ENCODE measurements at places on chromosomes 13 and 19.
A peak's percentile ranks its signal among the peaks of the same experiment; 100 is the strongest.

GRCh38 chr13:75194717-75195462 is 287.1 kb downstream of the TBC1D4 start:
- DNase-seq, result no peak

DNA sequence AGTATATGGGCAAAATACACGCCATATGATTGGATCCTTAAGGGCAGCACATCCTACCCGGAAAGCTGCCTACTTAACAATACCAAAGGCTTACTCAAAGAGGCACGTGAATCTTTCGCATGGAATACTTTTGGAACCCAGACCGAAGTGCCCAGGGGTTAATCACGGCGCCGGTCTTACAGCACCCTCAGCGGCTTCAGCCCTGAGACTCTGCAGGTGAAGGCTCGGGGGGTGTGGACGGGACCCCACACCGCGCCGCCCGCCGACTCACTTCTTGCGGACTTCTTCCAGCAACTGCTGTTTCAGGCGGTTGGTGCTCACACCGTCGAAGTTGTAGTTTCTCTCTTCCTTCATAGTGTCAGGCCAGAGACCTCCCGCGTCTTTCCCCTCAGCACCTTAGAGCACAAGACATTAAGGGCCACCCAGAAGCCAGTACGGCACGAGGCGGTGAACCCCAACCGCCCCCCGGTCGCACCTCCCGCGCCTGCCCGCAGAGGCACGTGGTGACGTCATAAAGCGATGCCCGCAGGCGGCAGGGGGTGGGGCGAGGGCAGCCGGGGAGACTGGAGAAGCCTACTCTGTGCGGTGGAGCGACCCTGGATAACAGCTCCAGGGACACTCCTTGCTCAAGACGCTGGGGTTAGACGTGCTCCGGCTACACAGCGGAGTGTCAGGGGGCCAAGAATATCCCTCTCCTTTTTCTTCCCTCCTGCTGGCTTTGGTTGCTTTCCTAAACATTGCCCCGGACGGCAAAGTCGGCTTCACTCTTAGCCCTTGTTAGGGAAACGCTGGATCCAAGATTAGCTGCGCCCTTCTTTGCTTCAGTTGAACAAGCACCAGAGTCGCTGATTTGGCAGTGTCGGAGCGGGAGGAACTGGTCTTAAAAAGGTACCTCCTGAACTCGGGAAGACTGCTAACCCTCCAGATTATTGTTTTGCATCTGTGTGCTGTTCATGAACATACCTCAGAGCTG is at the start of gene CCDC169:
Gene CCDC169, minus strand, starts transcription at position 449 of the 973 bp plus-strand sequence. Its CDS starts 95 bp downstream, at position 354.
- peak; percentile 47 for DNase-seq

DNA sequence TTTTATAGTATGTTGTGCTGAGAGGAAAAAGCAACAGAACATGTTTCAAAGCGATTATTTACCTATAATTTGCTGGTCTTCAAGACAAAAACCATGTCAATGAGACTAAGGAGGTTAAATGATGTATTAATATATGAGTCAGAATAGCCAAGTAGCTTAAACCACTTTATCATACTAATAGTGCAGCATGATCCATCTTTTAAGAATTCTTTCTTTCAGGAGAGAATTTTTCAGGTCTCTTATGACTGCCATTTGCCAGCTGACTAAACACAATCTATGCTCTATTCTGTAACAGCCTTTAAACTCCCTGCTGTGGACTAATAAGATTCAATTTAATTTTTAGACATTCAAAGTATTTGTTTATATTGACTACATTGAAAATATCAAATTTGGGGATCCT is 93.7 kb downstream of the TRPC4 start:
- DNase-seq, result no peak

DNA sequence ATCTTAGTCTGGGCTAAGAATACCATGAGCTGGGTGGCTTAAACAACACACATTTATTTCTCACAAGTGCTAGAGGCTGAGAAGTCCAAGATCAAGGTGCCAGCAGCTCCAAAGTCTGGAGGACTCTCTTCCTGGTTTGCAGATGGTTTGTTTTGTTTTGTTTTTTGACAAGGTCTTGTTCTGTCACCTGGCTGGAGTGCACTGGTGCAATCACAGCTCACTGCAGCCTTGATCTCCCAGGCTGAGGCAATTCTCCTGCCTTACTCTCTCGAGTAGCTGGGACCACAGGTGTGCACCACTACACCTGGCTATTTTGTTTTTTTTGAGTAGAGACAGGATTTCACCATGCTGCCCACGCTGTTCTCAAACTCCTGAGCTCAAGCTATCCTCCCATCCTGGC is 15.5 kb downstream of the APLP1 start:
- DNase-seq, result no peak

- DNase-seq, result no peak
Observed at GRCh38 chr19:17497149-17497798, 14.2 kb upstream of the PGLS start.

- DNase-seq, result no peak
Observed at GRCh38 chr13:102721800-102722231, 27.0 kb upstream of the METTL21C start.

DNA sequence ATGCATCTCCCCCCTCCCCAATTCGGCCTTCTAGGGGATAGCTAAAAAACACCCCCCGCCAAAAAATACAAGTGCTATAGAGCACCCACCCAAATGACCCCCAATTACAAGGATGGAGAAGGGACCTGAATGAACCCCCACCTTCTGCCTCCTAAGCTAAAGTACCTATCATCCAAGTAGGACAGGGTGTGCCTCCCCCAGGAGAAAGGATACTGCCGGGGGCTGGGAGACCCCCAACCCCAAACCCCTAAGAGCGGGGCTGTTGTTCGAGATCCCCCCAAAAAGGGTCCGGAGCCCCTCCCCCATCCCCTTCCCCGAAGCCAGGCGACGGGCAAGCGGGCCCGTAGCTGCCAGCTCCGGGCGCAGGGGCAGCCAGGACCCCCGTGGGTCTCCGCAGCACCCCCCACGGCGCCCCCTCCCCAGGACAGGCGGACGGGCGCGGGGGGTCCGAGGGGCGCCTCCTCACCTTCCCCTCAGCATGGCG is 1.9 kb downstream of the ZC3H4 start:
- DNase-seq, result no peak

- DNase-seq, result peak; percentile 66
Observed at GRCh38 chr13:27857282-27857681, 62.5 kb upstream of the PDX1 start.

GRCh38 chr13:83780227-83780626 is 102.0 kb downstream of the SLITRK1 start:
- DNase-seq, result no peak

DNA sequence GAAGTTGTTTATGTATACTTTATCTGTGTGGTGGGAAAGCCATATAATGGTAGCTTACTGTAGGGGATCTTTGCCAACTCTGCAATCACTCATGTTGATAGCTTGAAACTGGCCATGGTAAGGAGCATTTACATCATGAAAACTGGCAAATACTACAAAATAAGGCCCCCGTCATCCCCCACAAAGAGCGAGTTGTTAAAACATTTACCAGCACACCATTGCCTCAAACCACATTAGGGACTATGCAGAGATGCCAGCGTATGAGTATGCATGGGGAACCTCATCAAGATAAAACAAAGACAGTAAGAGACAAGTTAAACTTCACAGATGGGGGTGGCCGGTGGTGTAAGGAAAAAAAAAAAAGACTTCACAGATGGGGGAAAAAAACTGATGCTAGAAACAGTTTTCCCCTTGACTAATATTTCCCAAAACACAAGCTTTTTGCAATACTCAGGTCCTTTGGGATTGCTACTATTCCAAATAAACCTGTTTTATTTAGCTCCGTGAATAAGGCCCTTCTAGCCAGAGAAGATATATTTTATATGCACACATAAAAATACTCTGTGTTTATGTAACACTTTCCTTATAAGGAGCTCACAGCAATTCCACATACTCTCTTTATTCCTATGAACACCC is 70.6 kb upstream of the SERP2 start:
- DNase-seq, result no peak

DNA sequence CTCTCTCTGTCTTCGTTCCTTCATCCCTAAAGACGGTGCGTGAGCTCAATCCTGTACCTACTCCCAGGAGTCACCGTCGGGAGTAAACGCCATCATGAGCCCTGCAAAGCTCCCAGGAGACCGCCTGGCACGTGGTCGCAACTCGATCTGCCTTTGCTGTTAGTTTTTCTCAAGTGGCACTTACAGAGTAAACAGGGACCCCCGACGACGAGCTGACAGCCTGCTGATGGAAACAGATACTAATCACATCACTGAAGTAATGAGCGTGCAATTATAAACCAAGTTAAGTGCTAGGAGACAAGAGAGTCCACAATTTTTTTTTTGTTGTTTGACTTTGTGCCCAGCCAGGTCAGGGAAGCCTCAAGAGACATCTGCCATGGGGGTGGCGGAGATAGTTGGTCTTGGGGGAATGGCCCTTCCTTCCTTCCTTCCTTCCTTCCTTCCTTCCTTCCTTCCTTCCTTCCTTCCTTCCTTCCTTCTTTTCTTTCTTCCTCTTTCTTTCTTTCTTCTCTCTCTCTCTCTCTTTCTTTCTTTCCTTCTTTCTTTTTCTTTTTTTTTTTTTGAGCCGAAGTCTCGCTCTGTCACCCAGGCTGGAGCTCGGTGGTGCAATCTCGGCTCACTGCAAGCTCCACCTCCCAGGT is 23.6 kb downstream of the CACNG6 start:
- peak; percentile 72 for DNase-seq

DNA sequence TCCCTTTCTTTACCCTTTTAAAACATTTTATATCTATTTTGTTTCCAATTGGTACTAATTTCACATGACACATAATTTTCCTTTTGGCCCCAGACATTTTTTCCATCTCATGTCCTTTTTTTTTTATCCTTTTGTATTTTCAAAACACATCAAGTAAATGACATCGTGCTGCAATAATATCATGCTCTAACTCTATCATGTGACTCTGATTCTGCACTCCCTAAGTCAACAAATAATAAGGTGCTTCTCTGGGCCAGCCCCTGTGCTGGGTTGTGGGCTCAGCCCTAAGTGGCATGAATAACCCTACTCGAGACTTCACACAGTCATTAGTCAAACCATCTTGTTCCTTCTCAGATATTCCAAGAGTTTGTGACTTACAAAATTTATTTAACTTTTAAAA is 21.7 kb downstream of the NALCN start:
- peak; percentile 48 for DNase-seq

DNA sequence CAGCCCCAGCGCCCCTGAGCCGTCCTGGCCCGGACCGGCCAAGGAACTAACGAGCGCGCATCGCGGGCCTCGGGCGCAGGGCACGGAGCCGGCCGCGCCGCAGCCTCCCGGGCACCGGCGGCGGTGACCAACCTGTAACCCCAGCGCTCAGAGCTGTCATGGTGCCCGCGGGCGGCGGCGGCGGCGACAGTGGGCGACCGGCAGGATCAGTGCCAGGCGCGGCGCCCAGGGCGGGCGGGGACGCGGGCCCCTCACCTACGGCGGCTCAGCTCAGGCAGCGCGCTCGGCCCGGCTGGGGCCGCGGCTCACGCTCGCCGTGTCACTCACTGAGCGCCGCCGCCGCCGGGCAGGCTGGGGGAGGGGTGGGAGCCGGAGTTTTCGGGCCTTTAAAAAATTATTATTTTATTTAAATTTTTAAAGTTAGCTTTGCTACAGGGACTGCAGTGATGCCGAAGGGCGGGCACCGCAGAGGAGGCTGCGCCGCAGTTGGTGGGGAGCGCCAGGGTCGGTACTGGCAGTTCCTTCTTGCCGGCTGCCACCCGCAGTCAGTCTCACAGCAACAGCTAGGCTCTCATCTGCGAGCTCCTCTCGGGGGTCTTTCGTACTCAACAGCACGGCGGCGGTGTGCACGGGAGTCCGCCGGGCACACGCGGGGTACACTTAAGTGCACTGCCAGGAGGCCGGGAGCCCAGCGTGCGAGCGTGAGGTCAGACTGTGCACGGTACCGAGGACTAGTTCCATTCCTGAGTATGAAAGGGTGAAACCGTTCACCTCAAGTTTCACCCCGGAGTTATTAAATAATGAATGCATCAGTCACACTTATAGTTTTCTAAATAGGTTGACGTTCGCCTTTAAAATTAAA is at the start of gene NALCN:
Gene NALCN, minus strand, starts transcription at position 328 of the 862 bp plus-strand sequence. CDS start 17,382 bp downstream, outside the sequence.
- DNase-seq, result peak; percentile 54
